Left cardiac atrium (tissue), 4 donors: ENCODE measurements at places on chromosomes 1 and 21. TPM values are rescaled to one million over a fixed set of nuclear protein-coding genes. Genes with fewer than 3 reads are reported as not detected.

DNA sequence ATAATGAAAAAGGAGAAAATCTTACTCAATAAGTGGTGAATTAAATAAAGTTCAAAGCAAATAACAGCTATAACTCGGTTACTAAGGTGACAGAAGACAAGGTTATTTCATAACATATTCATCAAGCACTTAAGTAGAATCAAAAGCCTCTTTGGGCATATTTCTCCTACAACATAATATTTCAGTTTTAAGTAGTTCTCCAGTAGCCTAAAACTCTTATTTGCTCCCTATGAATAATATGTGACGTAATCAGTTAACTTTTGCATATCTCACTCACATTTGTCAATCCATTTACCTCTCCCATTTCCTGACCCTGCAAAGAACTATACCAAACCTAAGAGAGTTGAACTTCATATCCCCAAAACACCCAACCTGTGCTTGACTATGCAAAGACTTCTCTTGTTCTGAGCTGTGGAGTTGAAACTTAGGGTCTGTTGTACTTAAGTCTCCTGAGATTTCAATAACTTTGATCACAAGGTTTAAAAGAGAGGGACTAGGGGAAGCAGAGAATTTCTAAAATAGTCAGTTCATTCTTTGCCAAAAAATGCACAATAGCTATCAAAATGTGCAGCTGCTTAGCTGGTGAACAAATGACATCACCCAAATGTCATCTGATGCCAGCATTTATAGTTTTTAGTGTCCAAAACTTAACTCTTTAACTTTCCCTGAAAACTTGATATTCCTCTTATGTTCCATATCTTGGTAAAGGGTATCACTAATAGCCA, 37.2 kb downstream of the TTLL7 start:
- DNase-seq = no peak

- DNase-seq = peak; percentile 90
Observed at GRCh38 chr1:205543351-205544301, 39.2 kb downstream of the CDK18 start.

- DNase-seq = no peak
Observed at GRCh38 chr1:170618421-170618820, 45.5 kb upstream of the PRRX1 start.

DNA sequence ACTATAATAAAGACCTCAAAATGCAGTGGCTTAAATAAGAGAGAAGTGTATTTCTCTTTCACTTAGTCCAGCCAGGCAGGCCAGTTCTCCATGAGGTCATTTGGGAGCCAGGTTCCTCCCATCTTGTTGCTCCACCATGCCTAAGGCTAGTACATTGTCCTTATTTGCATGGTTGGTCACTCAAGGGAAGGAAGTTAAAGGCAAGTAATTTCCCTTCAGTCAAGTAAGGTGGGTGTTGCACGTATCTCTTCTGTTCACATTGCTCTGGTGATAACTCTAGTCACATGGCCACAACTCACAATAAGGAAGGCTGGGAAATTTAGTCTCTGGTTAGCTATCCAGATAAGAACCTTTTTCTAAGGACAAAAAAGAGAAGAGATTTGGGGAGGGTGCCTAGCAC, 27.2 kb upstream of the TADA1 start:
- no peak for DNase-seq

DNA sequence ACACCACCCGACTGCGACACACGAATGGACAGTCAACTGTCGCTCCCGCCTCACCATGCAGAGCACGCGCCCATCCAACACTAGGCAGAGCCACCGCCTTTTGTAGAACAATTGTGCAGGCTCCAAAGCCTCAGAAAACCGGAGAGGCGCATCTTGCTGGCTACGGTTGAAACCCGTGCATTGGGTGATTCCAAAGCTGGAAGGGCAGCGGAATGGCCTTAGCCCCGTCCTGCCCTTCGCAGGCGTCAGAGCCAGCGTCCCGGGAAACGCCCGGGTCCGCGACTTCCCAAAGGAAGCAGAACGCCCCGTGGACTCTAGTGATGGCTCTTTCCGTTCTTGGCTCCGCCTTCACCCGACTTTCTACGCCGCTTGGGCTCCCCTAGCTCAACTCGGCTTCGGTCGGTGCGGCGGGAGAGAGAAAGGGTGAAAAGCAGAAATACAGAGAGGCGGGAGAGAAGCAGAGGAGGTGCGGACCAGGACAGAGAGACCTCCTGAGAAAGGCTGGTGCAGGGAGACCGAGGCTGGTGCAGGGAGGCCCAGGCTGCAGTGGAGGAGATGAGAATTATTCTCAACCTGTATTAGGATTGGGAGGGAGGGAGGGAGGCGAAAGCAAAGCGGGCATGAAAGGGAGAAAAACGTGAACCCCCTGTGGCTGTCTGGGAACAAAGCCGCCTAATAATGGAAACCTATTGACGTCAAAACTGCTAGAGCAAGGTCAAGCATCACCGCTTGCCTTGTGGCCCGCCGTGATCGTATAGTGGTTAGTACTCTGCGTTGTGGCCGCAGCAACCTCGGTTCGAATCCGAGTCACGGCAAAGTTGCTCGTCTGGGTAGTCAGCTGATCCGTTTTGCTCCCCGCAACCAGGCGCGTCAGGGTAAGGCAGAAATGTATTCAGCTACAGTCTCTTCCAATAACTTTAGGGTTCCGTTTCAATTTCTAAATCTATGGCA, 99.5 kb downstream of the PRKAB2 start:
- no peak for DNase-seq

DNA sequence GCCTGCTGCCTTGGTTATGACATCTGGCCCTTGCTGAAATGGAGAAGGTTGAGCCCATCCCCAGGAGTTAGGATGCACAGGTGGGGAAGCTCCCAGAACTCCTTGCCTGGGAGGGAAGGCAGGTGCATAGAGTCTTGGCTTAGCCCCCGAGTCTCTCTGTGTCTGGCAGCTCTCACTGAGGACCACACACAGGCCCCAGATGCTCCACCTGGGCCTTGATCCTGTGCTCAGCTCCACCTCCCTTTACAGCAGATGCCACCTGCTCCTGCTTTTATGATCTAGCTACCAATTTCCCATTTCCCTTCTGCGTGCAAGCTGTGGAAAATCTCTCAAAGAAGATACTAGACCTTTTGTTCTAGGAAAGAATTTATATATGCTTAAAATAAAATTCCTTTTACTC, 28.8 kb upstream of the KCNJ6 start:
- no peak for DNase-seq

GRCh38 chr1:10074852-10075730, 42.3 kb downstream of the UBE4B start:
- DNase-seq = no peak

DNA sequence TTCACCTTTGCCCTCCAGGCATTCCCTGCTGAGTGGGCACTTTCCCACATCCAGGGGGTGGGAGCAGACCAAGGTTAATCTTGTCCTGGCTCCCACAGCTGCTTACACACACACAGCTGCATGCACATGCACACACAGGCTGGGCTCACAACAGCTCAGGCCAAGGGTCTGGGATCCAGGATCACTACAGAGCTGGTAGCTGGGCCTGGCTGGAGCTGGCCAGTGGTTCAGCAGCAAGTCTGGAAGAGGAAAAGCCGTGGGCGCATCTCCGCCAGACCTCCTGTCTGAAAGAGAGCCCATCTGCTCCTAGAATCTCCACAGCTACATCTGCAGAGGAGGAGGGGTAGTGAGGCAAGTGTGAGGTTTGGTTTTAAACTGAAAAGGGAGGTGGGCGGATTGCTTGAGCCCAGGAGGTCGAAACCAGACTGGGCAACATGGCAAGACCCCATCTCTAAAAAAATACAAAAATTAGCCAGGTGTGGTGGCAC, 3.8 kb downstream of the CDK18 start:
- no peak for DNase-seq

DNA sequence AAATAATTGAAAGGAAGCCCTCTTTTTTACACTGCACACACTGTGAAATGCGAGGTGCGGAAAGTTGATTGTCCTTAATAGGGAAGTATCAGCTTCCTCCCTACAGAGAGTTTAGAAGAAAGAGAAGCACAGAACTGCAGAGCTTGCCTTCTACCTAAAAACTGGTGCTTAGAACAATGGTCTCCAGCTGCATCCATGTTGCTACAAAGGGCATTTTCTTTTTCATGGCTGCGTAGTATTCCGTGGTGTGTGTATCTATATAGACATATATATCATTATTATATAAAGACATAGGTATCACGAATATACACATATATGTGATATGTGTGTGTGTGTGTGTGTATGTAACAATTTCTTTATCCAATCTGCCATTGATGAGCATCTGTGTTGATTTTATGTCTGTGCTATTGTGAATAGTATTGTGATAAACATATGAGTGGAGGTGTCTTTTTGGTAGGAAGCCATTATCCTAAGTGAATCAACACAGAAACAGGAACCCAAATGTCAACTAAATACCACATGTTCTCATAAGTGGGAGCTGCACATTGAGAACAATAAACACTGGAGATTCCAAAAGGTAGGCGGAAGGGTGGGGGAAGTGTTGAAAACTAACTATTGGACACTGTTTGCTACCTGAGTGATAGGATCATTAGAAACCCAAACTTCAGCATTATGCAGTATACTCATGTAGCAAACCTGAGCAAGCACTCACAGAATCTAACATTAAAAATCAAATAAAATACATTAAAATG, 290.0 kb upstream of the RUNX1 start:
- DNase-seq = no peak

- no peak for DNase-seq
Observed at GRCh38 chr1:157363660-157364140, 188.6 kb downstream of the FCRL5 start.

GRCh38 chr1:77511440-77511840, 171.0 kb downstream of the ZZZ3 start:
- no peak for DNase-seq

DNA sequence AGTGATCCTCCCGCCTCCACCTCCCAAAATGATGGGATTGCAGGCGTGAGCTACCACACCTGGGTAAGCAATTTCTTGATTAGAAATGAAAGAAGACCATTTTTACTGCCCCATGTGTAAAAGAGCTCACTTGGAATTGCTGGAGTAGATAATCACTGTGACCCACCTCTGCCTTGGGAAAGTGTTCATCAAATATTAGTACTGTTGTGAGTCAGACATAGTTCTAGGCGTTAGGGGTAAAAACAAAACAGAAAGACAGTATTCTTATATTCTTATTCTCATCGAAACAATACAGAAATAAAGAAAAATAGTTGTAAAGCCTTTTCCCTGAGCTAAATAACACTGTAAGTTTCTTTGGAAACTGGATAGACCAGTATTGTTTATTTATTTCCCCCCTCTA, 36.2 kb downstream of the CELF3 start:
- DNase-seq = no peak

GRCh38 chr1:22709891-22710700, 543 bp upstream of the EPHB2 start:
- peak; percentile 72 for DNase-seq

C8B gene
- not detected for total RNA-seq

DNA sequence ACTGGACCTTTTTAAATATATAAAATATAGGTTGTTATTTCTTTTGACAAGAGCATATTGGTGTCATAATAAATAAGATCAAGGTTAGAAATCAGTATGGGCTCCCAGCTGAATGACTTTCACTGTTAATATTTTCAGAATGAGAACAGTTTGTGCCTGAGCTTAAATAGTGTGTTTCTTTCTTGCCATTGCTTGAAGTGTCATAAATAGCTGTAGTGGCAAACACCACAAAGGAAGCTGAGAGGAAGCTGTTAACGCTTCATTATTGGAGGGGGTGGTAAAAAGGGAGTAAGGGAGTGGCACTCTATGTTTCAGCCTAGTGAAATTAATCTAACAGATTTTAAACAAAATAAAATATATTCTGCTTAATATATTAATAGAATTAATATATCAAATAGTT, 1089.8 kb upstream of the NCAM2 start:
- no peak for DNase-seq

DNA sequence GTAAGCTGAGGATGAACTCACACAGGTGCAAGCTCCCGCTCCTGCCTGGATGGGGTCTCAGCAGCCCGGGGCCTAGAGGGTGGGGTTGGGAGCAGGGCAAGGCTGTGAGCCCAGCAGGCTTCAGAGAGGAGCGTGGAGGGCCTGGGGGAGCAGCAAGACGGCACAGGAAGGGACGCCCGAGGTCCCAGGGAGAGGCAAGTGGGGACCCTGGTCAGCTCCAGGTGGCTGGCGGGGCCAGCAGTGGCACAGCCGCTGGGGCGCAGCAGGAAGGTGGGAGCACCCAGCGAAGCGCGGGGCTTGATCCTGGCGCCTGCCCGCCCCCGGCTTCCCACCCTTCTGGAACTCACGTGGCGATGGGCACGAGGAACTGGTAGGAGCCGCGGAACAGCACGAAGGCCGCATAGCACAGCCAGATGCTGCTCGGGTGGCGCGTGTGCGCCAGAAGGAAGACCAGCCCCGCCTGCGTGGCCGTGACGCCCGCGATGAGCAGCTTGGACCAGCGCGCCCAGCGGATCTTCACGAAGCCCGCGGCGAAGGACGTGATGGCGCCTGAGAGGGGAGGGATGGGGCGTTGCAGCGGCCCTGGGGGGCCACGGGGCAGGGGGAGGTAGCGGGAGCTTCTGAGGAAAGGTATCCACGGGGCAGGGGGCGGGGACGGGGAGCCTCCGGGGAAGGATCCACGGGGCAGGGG, 11.7 kb downstream of the SLC19A1 start:
- DNase-seq = peak; percentile 14

DNA sequence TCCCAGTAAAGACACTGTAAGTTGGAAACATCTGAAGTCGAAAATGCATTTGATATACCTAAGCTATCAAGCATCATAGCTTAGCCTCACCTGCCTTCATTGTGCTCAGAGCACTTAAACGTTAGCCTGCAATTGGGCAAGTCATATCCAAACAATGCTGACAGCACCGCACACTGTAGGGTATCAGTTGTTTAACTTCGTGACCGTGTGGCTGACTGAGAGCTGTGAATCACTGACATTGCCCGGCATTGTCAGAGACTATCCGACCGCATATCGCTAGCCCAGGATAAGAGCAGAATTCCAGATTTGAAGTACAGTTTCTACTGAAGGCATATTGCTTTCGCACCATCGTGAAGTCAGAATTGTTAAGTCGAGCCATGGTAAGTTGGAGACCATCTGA, 41.5 kb downstream of the GALNT2 start:
- no peak for DNase-seq

RBM11 gene
- total RNA-seq = 0.41 TPM

- DNase-seq = peak; percentile 46
Observed at GRCh38 chr1:230708631-230709580, 5.0 kb downstream of the AGT start.

BRINP3 gene
- total RNA-seq = 3.0 TPM

OXCT2 gene
- 4.7 TPM for total RNA-seq

DNA sequence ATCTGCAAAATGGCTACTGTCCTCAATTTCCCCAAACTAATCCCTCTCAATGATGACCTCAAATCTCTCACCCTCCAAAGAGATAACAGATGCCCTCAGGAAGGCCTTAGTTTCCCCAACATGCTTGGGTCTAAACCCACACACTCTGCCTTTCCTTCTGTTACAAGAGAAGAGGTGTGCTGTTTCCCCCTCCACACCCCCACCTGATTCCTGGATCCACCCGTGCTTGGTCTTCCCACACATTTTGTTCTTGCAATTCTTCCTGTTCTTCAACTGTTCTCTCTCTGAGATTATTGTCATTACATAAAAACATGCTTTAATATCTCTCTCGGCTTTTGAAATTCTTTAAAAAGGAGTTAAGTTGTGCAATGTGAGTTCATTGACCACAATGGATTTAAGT, 5.7 kb upstream of the CBR3 start:
- no peak for DNase-seq

CRYAA gene
- not detected for total RNA-seq

DIPK1A gene
- 7.4 TPM for total RNA-seq

SPRR1B gene
- not detected for total RNA-seq
